ENCODE measurements at places on chromosomes 12 and 14. TPM values are rescaled to one million over a fixed set of nuclear protein-coding genes. Genes with fewer than 3 reads are reported as not detected.

The KRT83 gene
- not detected for total RNA-seq

- no peak for DNase-seq
Observed at GRCh38 chr12:13570005-13570694, 373.6 kb downstream of the EMP1 start.

- no peak for DNase-seq
Observed at GRCh38 chr14:21882226-21882625, 208.6 kb upstream of the OR4E1 start.

GRCh38 chr12:131860472-131861260, 32.5 kb downstream of the MMP17 start:
- DNase-seq, result peak; percentile 73

The PLEKHD1 gene
- under 0.01 TPM for total RNA-seq

The CPNE6 gene
- not detected for total RNA-seq

The AGAP2 gene
- total RNA-seq, result 0.26 TPM

DNA sequence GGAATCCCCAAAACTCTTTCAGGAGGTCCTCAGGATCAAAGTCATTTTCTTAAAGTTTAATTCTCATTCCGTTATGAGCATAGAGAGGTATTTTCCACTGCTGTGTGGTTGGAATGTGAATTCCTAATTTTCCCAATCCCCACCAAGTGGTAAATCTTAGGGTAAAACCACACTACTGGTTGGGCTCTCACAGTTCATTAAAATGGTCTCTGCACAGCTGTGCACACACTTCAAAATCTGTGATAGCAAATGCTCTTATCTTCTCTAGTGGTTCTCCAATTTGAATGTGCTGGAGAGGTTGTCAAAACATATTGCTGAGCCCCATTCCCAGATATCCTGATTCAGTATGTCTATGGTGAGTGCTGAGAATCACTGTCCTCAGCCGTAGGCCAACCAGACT, 189.1 kb downstream of the BMP4 start:
- DNase-seq, result no peak

DNA sequence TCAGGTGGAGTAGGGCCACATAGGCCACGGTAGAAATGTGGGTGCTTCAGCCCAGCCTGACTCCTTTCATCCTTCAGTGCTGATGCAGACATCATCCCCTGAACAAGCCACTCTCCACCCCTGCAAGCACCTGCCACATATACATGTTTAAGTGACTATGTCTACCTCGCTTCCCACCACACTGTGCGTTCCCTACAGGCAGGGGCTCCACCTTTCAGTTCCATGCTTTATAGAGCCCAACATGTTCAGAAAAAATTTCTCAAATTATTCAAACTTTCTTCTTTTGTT, 11.6 kb downstream of the SLC7A7 start:
- DNase-seq, result no peak

The PAX9 gene
- not detected for total RNA-seq

GRCh38 chr12:27905285-27906126, 67.0 kb downstream of the PTHLH start:
- DNase-seq, result no peak

The KLRF1 gene
- total RNA-seq, result not detected

The GCN1 gene
- total RNA-seq, result 83.6 TPM

GRCh38 chr12:92488735-92489134, 214.1 kb upstream of the PLEKHG7 start:
- no peak for DNase-seq

DNA sequence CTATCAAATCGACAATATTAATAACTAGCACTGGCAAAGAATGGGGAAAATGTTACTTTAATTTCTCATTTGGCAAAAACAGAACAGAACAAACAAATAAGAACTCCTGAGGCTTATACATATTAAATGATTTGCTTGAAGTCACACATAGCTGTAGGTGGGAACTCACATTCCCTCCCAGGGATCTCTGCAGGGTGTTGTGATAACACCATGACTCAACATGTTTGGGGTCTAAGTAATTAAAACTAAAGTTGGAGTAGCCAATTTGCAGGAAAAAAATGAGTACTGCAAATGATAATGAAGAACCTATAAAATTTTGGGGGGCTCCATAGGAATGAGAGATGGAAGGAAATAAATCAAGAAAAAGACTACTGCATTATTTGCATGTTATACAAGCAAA, 27.5 kb downstream of the UNC79 start:
- no peak for DNase-seq

GRCh38 chr12:88247241-88247643, 105.1 kb downstream of the TMTC3 start:
- no peak for DNase-seq

- no peak for DNase-seq
Observed at GRCh38 chr14:59020382-59020781, 168.1 kb upstream of the DAAM1 start.

The OR6C2 gene
- total RNA-seq, result not detected

The LYZ gene
- total RNA-seq, result not detected

DNA sequence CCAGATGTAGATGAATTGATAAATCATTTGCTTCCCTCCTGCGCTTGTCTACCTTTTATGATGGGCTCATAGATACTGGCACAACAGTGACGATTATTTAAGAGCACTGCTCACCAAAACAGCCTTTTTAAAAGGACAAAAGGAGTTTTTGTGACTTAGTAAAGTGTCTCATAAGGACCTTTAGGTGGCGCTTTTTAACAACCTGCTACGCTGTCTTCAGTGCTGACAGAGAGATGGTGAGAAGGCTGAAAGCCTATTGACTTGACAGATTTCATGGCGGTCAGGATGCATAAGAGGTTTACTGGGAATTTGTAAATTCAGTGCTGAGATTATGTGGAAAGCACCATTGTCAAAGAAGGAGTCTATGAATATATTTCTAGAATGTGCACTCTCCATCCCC, 87.6 kb downstream of the SLC15A5 start:
- no peak for DNase-seq

DNA sequence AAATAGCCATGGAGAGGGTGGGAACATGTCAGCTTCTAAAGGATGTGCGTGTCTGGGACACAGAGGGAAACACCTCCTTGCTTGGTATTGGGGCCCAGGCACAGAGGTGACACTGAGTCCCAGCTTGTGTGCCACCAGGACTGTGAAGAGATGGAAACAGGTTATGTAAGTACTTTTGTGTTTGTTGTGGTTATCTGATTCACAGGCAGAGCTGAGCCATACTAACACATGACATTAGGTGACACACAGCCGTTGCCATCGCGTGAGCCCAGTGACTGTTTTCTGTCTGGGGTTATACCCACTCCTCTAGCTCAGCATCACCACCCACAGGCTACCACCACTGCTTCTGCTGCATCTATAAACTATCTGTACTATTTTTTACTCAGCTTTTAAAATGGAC, 12.1 kb upstream of the FLVCR2 start:
- no peak for DNase-seq

DNA sequence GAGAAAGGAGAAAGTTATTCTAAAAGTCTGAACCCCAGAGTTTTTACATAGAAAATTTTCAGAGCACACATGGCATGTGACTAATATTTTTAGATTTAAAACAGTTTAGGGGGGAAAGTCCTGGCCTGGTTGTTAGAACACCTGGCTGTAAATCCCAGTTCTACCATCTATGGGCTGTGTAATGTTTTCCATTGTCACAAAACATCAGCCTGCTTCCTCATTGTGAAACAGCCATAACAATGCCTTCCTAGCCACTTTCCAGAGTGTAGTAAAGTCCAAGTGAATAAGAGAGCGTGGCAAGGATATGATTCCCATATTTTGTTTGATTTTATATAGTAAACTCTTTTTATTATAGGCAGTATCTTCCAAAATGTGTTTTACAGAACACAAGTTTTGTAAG, 310.0 kb upstream of the DCN start:
- DNase-seq, result peak; percentile 86

DNA sequence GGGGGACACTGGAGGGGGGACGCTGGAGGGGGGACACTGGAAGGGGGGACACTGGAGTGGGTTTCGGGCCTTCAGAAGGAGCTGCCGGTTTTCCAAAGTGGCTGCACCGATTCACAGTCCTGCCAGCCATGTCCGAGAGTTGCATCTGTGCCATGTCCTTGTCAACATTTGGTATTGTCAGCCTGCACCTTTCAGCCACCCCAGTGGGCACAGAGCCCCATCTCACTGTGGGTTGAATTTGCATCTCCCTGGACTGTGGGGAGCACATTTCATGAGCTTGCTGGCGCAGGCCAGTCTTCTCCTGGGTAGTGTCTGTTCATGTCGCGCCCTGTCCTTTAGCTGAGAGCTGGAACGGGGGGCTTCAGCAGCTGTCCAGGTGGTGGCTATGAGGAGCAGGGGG, 72.7 kb downstream of the GALNT9 start:
- no peak for DNase-seq

DNA sequence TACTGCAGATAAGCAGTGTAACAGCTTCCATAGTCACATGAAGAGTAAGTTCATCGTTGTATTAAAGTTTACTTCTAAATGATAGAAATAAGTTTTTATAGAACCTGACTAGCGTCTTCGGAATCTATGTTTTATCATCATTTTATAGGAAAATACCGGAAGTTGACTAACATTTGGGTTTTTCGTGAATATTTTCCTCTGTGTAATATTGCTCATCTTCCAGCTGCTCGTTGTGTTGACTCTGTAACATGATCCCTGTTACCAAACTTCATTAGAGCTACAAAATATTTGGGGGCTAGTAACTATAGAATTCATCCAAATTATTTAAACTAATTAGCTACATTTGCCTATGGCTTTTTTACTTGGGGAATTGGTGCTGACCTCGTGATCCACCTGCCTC, 37.2 kb downstream of the DDX51 start:
- no peak for DNase-seq

The SYCP3 gene
- total RNA-seq, result not detected

DNA sequence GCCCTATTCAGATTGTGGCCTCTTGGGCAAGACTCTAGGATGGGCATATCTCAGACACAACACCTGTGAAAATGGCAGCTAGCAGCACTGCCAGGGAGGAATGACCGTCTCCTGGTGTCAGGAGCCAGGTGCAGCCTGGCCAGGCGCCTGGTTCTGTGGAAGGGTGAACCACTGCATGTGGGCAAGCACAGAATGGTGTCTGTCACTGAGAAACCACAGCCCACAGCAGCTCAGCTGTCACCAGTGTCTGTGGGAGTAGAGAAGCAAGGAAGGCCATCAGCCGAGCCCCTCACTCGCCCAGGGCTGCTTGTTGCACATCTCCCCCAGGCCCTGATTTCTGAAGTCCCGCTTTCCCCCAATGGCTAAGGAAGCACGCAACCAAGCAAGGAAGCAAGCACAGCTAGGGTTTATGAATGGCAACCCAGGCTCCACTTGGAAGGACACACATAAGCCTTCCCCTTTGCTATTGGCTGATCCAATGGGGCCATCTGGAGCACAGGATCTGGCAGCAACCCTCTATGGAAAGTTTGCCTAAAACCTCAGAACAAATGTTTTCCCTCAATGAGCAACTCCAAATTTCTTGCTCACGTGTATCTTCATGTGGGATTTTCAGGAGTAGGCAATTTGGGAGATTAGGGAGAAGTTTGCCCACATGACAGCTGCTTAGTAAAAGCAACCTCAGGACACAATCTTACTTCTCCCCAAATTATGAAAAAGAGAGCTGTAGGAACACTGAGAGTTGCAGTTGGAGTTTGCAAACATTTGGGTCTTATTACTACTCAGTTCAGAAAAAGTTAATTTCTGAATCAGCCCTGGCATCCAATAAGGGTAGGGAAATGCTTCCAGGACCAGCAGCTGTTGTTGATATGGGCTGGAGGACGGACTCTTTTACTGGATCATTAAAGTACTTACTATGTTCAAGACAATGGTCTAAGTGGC, 44.7 kb downstream of the GPHB5 start:
- DNase-seq, result no peak

DNA sequence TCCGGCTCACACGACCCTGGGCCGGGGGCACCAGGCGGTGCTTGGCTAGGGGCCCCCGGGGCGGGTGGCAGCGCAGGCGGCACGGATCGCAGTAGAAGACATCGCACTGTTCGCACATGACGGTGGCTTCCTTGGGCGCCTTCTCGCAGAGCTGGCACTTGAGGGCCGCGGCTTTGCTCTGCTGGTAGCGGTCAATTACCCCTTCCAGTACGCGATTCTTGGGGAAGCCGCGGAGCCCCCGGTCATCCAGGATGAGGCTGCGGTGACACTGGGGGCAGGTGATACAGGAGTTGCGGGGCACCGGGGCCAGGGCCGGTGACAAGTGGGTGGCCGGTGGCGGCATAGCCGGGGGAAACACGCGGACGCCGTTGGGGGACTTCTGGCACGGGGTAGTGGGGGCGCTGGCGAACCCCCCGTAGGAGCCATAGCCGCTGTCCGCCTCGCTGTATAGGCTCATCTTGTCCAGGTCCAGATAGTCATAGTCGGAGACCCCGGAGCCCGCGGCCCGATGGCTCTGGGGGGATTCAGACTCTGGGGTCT, 553 bp downstream of the TRIM9 start:
- DNase-seq, result no peak

The OTX2 gene
- total RNA-seq, result not detected

DNA sequence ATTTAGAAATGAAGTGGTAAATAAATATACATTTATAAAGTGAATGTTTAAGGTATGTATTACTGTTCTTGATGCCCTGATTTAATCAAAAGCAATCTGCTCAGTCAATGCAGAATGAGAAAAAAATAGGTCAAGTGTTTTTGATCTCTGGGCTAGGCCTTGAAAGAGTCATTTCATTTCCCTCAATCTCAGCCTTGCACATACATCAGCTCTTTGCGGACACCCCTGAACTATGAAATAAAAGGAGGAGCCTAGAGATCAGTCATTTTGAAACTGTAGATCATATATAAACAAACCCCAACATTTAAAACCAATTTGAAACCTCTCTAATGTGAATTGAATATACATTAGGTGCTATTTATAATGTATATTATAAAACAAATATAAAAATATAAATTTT, 42.5 kb downstream of the ATG2B start:
- DNase-seq, result no peak

GRCh38 chr14:105204931-105205672, 24.0 kb upstream of the NUDT14 start:
- no peak for DNase-seq

The SPTB gene
- under 0.01 TPM for total RNA-seq

DNA sequence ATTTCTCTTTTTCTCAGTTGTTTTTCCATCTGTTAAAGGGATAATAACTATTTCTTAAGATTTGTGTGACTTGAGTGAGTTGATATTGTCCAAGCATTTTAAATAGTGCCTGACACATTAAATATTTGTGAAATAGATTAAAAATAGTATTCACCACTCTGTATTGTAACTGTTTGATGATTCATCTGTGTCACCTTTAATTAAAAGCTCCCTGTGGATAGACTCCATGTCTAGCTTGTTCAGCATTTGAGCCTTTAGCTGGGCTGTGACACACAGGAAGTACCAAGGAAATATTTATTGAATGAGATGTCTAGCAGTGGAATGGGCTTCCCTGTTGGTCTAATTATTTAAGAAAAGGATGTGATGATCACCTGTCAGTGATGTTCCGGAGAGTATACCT, 1.8 kb upstream of the GLIPR1L2 start:
- no peak for DNase-seq

The SDR9C7 gene
- not detected for total RNA-seq

- DNase-seq, result no peak
Observed at GRCh38 chr12:66199831-66200509, 11.0 kb downstream of the IRAK3 start.

GRCh38 chr12:116910645-116911451, at the start of gene FBXW8:
Gene FBXW8, plus strand, starts transcription at chr12:116910950. Its CDS starts 88 bp downstream, at chr12:116911038.
- peak; percentile 84 for DNase-seq

The ANKS1B gene
- total RNA-seq, result 0.38 TPM

The MIP gene
- 0.26 TPM for total RNA-seq

The CATSPERB gene
- 1.6 TPM for total RNA-seq

Measured in dermis microvascular lymphatic vessel endothelial cell (primary cell).